Natural killer cell (primary cell): ENCODE measurements at places on chromosomes 16 and 17. TPM values are rescaled to one million over a fixed set of nuclear protein-coding genes. Genes with fewer than 3 reads are reported as not detected.
A peak's percentile ranks its signal among the peaks of the same experiment; 100 is the strongest.

DNA sequence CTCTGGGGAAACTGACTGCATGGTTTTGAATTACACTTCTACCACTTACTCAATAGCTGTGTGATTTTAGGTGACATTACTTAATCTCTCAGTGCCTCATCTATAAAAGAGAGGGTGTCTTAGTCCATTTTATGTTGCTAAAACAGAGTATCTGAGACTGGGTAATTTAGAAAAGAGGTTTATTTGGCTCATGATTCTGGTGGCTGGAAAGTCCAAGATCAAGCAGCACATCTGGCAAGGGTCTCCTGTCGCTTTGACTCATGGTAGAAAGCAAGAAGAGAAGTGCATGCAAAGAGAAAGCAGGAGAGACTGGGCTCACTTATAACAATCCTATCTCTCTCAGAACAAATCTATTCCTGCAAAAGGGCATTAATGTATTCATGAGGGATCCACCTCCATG, 132.4 kb upstream of the IRX5 start:
- H3K4me1 ChIP-seq, result no peaks in the 10 kb centered on the region
- H3K27me3 ChIP-seq, result no peaks in the 10 kb centered on the region
- H3K27ac ChIP-seq, result no peak overlapping the region
- no peaks in the 10 kb centered on the region for H3K36me3 ChIP-seq
- H3K4me3 ChIP-seq, result no peak overlapping the region

- H3K4me1 ChIP-seq, result peaks cover 24% of the 10 kb centered on the region
- no peak overlapping the region for H3K4me3 ChIP-seq
- no peak overlapping the region for H3K27ac ChIP-seq
- H3K27me3 ChIP-seq, result no peaks in the 10 kb centered on the region
- DNase-seq, result no peak
- no peaks in the 10 kb centered on the region for H3K36me3 ChIP-seq
Observed at GRCh38 chr16:17460890-17461289, 9.9 kb downstream of the XYLT1 start.

The SPECC1 gene
- 37.2 TPM for total RNA-seq

- no peak overlapping the region for H3K4me3 ChIP-seq
- no peaks in the 10 kb centered on the region for H3K27me3 ChIP-seq
- no peak for DNase-seq
Observed at GRCh38 chr17:4675791-4676190, 28.1 kb downstream of the PELP1 start.

The EME1 gene
- 3.2 TPM for total RNA-seq

DNA sequence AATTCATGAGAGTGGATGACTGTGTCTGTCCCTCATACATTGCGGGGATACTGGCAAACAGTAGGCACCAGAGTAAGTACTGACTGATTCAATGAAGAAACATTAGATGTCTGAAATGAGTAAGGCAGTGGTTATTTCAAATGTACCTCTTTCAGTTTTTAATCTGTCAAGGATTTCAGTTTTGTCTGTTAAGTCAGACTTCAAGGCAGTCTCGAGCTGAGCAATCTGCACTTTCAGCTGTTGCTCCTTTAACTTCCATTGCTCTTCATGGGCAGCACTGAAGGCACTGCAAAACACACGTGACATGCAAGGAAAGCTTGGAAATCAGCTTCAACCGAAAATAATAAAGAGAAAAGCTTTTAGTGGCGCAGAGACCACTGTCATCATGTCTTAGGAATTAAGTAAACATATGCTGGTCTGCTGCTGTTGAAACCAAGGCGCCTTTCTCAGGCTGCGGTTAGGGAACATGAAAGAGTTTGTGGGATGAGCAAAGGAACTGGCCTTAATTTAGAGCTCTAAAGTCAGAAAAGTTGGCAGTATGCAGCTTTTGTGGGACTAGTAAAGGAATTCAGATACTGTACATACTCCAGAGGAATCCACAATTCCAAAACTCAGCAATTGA, 38.8 kb downstream of the RPGRIP1L start:
- no peaks in the 10 kb centered on the region for H3K27me3 ChIP-seq
- H3K4me1 ChIP-seq, result no peaks in the 10 kb centered on the region
- H3K4me3 ChIP-seq, result no peak overlapping the region
- DNase-seq, result no peak

The DERL2 gene
- total RNA-seq, result 94.3 TPM

DNA sequence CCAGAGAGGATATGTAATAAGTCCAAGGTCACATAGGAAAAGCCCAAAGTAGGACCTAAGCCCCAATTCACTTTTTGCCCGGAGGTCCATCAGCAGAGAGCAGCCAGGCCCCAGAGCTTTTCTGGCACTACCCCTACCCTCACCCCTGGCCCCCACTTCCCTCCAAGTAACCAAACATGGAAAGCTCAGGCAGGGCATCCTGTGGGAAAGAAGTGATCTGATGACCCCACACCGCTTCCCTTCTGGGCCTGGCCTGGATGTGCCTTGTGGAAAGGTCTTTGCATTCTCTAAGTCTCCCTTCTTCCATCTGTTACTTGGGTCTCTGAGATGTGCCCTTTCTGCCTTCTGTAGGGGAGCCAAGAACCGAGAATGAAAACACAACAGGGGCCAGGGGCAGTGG, 136.9 kb downstream of the TMEM132E start:
- H3K4me1 ChIP-seq, result no peaks in the 10 kb centered on the region
- no peak overlapping the region for H3K27ac ChIP-seq
- no peaks in the 10 kb centered on the region for H3K27me3 ChIP-seq
- no peak for DNase-seq

- no peaks in the 10 kb centered on the region for H3K4me1 ChIP-seq
- H3K4me3 ChIP-seq, result no peak overlapping the region
- no peak for DNase-seq
- no peaks in the 10 kb centered on the region for H3K36me3 ChIP-seq
Observed at GRCh38 chr16:66081775-66082366, 284.6 kb upstream of the CDH5 start.

- DNase-seq, result no peak
- H3K4me1 ChIP-seq, result no peaks in the 10 kb centered on the region
- peaks cover 2% of the 10 kb centered on the region for H3K36me3 ChIP-seq
- H3K4me3 ChIP-seq, result no peak overlapping the region
Observed at GRCh38 chr16:89801800-89802199, 14.6 kb downstream of the FANCA start.

DNA sequence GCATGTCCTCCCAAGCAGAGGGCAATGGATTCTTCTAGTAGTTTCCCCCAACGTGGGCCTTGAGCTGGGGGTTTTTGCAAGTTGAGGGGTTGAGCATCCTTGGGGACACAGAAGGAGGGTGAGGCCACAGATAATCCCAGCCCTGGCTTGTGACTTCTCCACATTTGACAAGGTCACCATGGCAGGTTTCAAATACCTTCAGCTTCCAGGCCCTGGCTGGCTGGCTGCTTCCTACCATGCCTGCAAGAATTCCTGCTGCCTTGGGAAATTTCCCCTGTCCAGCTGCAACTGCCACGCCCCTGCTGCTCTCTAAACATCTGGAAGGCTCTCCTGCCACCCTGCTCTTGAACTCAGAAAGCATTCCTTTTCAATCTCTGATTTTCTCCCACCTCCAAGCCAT, 41.3 kb downstream of the HS3ST2 start:
- H3K36me3 ChIP-seq, result no peaks in the 10 kb centered on the region
- no peak overlapping the region for H3K27ac ChIP-seq
- no peaks in the 10 kb centered on the region for H3K27me3 ChIP-seq
- DNase-seq, result no peak

- H3K27me3 ChIP-seq, result no peaks in the 10 kb centered on the region
- H3K4me3 ChIP-seq, result peak overlapping the region; percentile 49
- DNase-seq, result peak; percentile 78
- peaks cover 17% of the 10 kb centered on the region for H3K4me1 ChIP-seq
- H3K27ac ChIP-seq, result peak overlapping the region; percentile 67
- no peaks in the 10 kb centered on the region for H3K36me3 ChIP-seq
Observed at GRCh38 chr17:7922845-7923628, 6.6 kb downstream of the KCNAB3 start.

DNA sequence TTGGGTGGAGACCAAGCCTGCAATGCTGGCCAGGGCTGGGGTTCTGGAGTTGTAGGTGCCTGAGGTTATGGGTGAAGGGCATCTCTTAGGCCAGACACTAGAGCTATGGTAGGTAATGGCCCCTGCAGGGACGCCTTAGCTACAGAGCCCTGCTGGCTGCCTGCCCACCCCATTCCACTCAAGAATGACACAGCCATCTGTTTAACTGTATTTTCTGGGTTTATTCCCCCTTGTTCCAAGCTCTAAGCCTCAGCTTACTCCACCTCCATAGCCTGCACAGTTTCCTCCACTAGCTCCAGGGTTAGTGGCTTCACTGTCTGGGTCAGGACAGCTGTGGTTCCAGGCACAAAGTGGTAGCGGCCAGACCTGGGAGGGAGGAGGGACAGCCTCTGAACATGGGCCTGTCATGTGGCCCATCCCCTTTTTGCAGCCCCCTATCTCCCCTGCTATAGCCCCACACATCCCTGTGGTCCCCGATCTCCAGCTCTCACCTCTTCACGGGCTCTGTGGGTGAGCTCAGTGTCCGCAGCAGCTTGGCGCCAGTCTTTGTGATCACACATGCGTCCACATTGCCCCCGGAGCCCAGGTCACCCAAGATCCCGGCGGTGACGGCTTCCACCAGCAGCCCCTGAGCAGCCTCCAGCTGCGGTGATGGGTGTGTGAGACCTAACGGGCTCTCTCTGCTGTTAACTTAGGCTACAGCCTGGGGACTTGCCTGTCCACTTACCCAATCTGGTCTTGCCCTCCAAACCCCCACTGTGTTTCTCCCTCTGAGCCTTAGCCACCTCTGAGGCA, 2.1 kb downstream of the PSMB10 start:
- H3K4me3 ChIP-seq, result no peak overlapping the region
- no peaks in the 10 kb centered on the region for H3K27me3 ChIP-seq
- no peak for DNase-seq
- peaks cover 36% of the 10 kb centered on the region for H3K4me1 ChIP-seq

The TP53TG3 gene
- not detected for total RNA-seq

- peak overlapping the region; percentile 36 for H3K4me3 ChIP-seq
- H3K27ac ChIP-seq, result peak overlapping the region; percentile 84
- H3K4me1 ChIP-seq, result peaks cover 27% of the 10 kb centered on the region
- H3K36me3 ChIP-seq, result no peaks in the 10 kb centered on the region
- no peaks in the 10 kb centered on the region for H3K27me3 ChIP-seq
Observed at GRCh38 chr16:20676268-20676825, 21.1 kb downstream of the ACSM1 start.

GRCh38 chr16:62933929-62934328, 897.7 kb upstream of the CDH8 start:
- no peak for DNase-seq
- no peak overlapping the region for H3K27ac ChIP-seq
- H3K36me3 ChIP-seq, result no peaks in the 10 kb centered on the region
- H3K4me3 ChIP-seq, result no peak overlapping the region
- H3K4me1 ChIP-seq, result no peaks in the 10 kb centered on the region
- H3K27me3 ChIP-seq, result no peaks in the 10 kb centered on the region

DNA sequence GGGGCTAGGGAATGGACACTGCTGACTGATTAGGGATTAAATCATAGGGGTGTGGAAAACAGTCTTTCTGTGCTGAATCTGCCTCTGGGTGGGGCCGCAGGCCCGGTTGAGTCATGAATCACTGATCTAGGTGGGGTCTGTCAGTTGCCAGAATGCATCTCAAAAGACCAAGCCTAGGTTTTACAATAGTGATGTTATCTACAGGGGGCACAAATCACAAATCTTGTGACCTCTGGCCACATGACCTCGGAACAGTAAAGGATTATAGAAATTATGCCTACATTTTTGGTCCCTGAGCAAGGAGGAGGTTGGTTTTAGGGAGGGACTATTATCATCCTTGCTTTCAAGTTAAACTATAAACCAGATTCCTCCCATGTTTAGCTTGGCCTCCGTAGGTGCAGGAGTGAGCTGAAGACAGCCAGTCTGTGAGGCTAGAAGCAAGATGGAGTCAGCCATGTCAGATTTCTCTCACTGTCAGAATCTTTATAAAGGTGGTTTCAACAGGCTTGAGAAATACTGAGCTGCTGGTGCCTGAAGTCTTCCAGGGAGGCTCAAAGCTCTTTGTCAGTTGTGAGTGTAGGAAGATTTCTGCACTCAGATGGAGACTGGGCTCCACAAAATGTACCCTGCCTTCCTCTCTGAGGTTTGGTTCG, 12.9 kb downstream of the GNGT2 start:
- H3K36me3 ChIP-seq, result no peaks in the 10 kb centered on the region
- DNase-seq, result no peak
- H3K4me3 ChIP-seq, result no peak overlapping the region
- no peaks in the 10 kb centered on the region for H3K27me3 ChIP-seq

- H3K4me3 ChIP-seq, result no peak overlapping the region
- H3K36me3 ChIP-seq, result no peaks in the 10 kb centered on the region
- DNase-seq, result no peak
Observed at GRCh38 chr16:86297866-86298757, 212.2 kb upstream of the FOXF1 start.

The CNTNAP4 gene
- total RNA-seq, result not detected

DNA sequence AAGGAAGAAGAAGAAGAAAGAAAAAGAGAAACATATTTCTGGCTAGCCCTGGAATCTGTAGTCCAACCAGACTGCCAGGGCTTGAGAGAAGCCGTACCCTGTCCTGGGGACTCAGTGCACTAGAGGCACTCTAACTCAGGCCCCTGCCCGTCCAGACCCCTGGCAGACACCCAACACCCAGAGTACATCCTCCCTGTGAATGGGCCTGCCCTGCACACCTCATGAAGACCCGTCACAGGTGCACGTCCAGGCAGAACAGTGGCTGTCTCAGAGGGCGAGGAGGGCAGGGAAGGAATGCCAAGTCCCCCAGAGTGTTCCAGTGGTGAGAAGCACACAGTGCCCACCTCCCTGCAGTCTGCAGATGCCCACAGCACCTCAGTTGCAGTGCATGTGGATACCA, 23.0 kb downstream of the MPG start:
- peaks cover 23% of the 10 kb centered on the region for H3K36me3 ChIP-seq
- no peaks in the 10 kb centered on the region for H3K27me3 ChIP-seq
- no peak overlapping the region for H3K27ac ChIP-seq
- H3K4me1 ChIP-seq, result peaks cover 8% of the 10 kb centered on the region
- no peak overlapping the region for H3K4me3 ChIP-seq
